ENCODE measurements at places on chromosomes 7 and 10. TPM values are rescaled to one million over a fixed set of nuclear protein-coding genes. Genes with fewer than 3 reads are reported as not detected.

DNA sequence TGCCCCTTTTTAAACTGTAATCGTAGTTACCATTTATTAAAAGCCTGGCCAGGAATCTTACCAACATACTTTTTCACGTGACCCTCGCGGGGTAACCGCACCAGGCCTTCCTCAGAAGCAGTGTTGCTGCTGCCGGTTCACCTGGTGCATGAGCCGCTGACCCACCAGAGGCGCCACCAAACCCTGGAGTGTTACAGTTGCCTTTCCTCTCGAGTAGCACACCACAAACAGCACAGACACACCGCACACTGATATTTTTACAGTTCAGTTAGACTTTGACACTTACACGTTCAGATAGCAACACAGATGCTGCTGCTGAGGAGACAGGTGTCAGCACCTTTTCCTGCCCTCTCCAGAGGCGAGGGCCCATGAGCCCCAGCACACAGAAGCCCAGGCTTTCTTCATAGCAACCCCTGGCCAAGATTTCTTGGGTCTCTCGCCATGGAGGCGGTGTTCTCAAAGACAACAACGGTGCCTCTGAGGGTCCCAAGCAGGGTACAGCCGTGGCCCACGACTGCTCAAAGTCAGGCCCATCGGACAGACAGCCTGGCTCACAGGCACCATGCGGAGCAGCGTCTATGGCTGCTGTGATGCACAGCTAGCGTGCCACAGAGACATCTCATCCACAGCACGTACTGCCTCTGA, 123.1 kb downstream of the DIP2C start:
- DNase-seq = no peak

BAIAP2L1 gene
- 0.38 TPM for total RNA-seq

GRCh38 chr7:38525857-38526256, 105.3 kb downstream of the AMPH start:
- no peak for DNase-seq

- no peak for DNase-seq
Observed at GRCh38 chr7:73340514-73340913, 12.6 kb downstream of the FKBP6 start.

GRCh38 chr7:89987665-89988064, 166.6 kb upstream of the STEAP1 start:
- no peak for DNase-seq

DNAJC12 gene
- total RNA-seq = not detected

GPR15LG gene
- total RNA-seq = not detected

DNA sequence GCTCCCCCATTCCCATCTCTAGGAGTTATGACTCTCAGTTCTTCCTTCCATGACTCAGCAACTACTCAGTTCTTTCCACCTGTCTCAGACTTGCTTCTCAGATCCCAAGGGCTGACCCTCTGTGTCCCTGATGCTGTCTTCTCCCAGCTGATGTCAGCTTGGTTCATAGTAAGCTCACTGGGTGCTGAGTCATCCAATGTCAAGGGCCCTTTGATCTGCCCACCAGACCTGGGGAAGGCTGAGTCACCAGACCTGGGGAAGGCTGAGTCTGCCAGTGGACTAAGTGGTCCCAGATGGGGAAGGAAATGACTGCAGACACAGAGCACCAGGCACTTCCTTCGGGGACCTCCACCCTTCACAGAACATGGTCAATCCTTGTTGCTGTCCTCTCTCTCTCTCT, 76.1 kb upstream of the ZEB1 start:
- no peak for DNase-seq

DNA sequence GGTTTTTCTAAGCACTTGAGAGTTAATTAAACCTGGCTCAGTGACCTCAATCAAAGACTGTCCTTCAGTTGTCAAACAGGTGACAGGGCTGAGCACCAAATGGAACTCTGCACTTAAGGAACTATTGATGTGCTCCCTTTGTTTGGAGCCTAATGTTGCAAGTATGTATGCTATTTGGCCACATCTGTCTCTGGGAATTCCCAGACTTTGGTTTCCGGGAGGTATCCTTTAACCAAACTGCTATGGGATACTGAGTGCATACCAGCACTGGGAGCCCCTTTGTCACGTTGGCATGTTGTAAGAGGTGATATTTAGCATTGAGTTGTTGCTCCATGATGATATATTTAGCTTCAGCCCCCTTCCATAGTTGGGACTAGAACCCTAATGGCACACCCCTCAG, 25.2 kb downstream of the ASZ1 start:
- DNase-seq = no peak

- DNase-seq = no peak
Observed at GRCh38 chr7:69889976-69890351, 291.7 kb downstream of the AUTS2 start.

DNA sequence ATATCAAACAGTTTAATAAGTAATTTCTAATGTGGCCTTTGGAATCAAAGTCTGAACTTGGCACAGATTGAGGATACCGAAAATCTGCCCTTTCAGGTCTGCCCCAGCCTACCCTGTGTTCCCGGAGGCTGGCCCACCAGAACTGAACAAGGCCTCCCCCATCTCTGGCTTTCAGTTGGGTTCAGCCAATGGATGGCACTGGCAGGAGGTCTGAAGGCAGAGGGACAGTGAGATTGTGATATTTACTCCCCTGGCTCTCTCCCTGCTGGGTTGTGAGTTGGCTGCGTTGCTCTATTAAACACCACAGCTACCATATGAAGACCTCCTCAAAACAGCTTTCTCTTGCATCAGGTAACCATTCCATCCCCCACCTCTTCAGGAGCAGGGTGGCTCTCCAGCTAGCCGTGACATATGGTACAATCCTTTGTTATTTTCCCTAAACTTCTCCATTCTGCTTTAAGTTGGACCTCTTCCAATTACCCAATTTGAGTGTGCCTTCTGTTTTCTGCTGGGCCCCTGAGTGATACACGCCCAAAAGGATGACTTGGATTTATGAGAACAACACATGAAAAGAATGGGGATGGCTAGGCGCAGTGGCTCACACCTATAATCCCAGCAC, 28.1 kb downstream of the DNMBP start:
- DNase-seq = no peak

GRCh38 chr7:139118805-139119485, 9.4 kb upstream of the ZC3HAV1 start:
- DNase-seq = no peak

GRCh38 chr7:81709836-81710235, 60.0 kb downstream of the HGF start:
- DNase-seq = no peak

GRCh38 chr7:90736968-90737939, 141.1 kb downstream of the CDK14 start:
- no peak for DNase-seq

NCOA4 gene
- total RNA-seq = 71.1 TPM

GRCh38 chr7:157011333-157012112, 1.1 kb upstream of the MNX1 start:
- no peak for DNase-seq

DNA sequence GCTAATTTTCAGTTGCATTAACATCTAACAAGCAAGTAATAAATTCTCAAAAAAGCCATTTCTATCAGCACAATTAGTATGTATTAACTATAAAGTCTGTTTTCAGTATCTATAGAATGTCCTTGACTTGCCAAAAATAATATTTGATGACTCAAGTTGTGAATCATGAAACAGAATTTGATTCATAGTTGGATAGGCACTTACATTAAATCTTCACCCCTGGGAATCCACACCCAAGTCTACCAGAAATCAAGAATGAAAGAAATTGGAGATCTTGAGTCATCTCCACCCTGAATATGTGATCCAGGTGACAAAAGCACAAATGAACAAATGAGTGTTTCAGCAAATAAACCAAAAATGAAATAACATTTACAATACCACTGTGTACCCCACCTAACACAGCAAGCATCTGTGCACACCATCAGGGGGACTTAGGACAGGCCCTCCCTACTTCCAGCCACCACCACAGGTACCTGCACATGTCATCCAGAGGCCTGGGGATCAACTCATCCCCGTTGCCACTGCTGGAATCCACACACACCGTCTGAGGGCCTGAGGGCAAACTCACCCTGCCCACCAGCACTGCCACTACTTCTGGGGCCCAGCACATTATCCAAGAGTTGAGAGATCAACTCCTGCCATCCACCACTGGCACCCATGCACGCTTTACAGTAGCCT, 160.1 kb downstream of the MTERF1 start:
- DNase-seq = no peak

HTR5A gene
- total RNA-seq = not detected

HABP2 gene
- not detected for total RNA-seq

GRCh38 chr10:102870221-102870620, 951 bp downstream of the AS3MT start:
- no peak for DNase-seq

DNA sequence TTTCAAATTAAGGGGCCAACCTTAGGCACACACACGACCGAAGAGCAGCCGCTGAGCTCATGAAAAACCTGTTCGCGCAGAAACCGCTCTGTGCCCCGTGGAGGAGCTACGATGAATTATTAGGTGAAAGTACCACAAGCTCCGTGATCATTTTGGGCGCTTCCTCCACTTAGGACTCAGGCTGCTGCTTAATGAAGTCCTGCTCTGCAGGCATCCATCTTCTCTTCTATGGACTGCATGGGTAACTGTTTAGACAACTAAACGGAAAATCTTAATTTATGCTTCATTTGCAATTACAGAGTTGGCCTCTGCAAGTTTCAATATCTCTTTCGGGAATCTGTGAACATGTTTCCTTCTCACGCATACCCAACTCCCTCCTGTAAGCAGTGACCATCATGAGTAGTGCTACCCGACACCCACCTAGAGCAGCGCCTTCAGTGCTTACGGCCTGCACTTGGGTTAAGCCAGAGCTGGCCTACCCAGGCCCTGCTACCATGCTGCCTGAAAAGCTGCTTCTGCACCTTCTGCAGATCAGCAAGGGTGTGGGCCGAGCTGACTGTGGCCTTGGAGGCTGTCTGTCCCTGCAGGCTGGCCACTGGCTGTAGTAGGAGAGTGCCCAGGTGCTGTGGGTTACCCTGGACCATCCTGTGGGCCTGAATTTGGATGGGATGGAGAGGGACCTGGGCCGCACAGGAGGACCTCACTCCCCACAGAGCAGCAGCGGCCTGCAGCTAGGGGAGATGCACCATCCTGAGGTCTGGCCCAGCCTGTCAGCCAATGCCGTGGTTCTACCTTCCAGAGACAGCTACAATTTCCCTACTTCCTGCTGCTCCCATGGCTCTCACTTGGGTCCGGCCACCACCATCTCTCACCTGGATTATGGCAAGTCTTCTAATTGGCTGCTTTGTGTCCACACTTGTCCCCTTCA, 36.0 kb downstream of the GNA12 start:
- DNase-seq = no peak

DNA sequence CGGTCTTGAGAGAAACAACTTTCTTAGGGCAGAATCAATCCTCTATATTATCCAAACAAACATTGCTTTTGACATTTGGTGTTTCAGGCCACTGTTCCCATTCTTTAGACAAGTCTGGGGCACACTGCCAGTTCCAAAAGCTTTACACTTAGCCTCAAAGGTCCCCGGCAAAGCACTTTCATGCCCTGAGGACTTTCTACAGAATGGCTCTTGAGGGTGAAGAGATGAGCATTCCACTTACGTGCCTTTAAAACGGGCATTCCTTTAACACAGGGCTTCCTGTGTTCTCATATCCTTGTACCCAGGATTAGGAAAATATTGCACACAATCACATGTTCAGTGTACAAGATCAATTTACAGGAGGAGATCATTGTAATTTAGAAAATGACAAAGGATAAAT, 13.1 kb upstream of the TMEM213 start:
- DNase-seq = no peak

GRCh38 chr10:50951365-50951764, 65.9 kb upstream of the A1CF start:
- DNase-seq = no peak

DNA sequence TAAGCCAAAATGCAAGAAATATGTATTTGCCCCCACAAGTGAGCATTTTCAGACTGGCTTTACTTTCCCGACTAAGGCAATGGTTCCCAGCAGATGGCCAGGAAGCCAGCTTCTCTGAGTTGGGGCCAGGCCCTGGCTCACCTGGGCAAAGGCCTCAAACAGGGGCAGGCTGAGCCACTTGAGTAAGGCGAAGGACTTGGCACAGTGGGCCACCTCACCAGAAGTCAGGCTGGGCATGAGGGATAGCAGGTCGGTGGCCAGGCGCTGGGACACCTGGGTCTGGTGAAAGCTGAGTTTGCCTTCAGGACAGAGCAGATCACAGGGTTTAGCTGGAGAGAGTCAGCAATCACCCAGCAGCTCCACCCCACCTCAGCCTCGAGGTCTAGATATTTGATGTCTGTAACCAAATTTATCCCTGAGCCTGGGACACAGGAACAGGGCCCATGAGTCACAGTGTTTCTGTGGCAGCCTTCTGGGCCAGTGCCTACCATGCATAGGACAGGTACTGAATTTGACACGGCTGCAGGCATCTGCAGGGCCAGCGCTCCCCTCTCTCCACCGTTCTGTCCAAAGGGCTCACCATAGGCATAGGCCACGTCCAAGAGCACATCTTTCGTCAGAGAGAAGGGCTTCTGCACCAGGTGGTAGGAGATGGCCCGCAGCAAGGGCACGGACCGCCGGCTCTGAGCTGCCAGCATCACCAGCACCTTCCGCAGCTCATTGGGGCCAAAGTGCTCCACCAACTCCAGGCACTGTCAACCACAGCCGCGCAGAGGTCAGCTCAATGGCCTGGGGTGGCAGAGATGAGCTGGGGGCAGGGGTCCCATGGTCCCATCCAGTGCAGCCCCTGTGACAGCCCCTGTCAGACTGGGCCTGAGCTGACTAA, 7.3 kb downstream of the TBRG4 start:
- no peak for DNase-seq

- DNase-seq = peak; percentile 30
Observed at GRCh38 chr10:63267414-63268148, 134.5 kb downstream of the NRBF2 start.

RAMP3 gene
- total RNA-seq = not detected

COL26A1 gene
- not detected for total RNA-seq

- DNase-seq = no peak
Observed at GRCh38 chr7:49488573-49488972, 284.9 kb upstream of the VWC2 start.

- DNase-seq = no peak
Observed at GRCh38 chr7:20287317-20287716, 43.4 kb upstream of the ITGB8 start.

GRCh38 chr10:80139265-80139664, 6.7 kb downstream of the PLAC9 start:
- DNase-seq = no peak

PON1 gene
- not detected for total RNA-seq
